Activated CD4-positive, alpha-beta memory T cell treated with anti-CD3 and anti-CD28 coated beads for 36 hours (primary cell): ENCODE measurements at places on chromosomes 7 and 10. TPM values are rescaled to one million over a fixed set of nuclear protein-coding genes. Genes with fewer than 3 reads are reported as not detected.
A peak's percentile ranks its signal among the peaks of the same experiment; 100 is the strongest.

EPHA1 gene
- 2.9 TPM for total RNA-seq

DNA sequence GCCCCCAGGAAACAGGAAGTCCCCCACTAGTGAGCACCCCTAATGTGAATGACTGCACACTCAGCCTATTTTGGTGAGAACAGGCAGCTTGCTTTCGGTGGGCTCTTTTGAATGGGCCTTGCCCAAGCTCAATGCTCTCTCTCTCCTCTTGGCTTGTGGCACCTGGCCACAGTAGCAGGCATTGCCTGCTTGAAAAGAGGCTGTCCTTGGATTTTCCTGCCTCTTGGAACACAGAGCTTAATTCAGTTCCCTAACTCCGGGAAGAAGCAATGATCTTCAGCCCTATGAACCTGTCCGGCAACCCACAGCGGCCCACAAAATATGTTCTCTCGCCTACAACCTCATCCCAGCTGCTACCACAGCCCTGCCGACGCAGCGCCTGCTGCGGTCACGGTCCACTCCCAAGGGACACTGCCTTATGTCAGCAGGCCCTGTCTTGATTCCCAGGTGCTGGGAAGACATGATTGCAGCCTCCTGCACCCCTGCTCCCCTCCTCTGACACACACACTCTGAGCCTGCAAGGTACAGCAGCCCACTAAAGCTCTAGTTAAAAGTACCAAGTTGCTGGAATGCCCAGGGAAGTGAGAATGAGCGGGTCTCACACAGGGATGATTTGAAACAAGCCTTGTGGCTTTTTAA is 715.5 kb upstream of the GALNT17 start:
- DNase-seq: no peak
- no peaks in the 10 kb centered on the region for H3K4me1 ChIP-seq
- H3K27me3 ChIP-seq: no peaks in the 10 kb centered on the region
- H3K4me3 ChIP-seq: no peak overlapping the region
- no peaks in the 10 kb centered on the region for H3K36me3 ChIP-seq
- H3K27ac ChIP-seq: no peak overlapping the region

PLXDC2 gene
- total RNA-seq: not detected

SYNPO2L gene
- not detected for total RNA-seq

CAMK1D gene
- total RNA-seq: 17.9 TPM

CUBN gene
- total RNA-seq: 0.24 TPM

DNA sequence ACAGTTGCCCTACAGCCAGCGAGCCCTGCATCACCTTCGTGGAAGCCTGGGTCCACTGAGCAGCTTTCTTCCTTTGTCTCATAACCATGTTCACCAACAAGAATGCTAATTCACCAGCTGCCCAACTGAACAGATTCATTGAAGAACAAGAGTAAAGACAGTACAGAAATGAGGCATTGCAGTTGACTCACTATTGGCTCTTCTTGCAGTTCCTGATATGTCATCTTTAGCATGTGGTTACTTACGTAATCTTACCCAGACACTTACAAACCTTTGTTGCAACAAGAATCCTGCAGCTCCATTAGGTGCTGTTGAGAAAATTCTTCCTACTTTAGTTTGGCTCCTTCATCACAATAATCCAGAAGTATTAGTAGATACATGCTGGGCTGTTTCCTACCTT is 174.0 kb upstream of the TPK1 start:
- no peaks in the 10 kb centered on the region for H3K4me1 ChIP-seq
- H3K27ac ChIP-seq: no peak overlapping the region

DNA sequence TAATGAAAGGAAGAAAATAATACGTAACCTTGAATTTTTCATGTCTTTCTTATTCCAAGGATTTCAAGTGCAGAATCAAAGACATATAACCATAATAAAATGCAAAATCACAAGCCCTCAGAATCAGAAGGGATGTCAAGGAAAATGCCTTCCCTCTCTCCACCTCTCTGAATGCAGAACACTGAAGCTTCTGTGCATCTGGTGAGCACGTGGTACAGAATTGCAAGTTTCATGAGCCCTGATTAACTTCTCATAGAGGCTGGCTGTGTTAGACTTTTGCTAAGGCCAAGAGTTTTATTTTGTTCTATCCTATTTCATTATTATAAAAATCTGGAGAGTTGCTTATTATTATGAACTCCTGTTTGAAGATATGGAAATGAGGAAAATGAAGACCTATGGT is 533.7 kb upstream of the POM121L12 start:
- H3K4me3 ChIP-seq: no peak overlapping the region
- H3K27me3 ChIP-seq: no peaks in the 10 kb centered on the region
- no peaks in the 10 kb centered on the region for H3K36me3 ChIP-seq
- no peak overlapping the region for H3K27ac ChIP-seq
- no peak for DNase-seq

TLL2 gene
- not detected for total RNA-seq

DDIT4 gene
- 637 TPM for total RNA-seq

DNA sequence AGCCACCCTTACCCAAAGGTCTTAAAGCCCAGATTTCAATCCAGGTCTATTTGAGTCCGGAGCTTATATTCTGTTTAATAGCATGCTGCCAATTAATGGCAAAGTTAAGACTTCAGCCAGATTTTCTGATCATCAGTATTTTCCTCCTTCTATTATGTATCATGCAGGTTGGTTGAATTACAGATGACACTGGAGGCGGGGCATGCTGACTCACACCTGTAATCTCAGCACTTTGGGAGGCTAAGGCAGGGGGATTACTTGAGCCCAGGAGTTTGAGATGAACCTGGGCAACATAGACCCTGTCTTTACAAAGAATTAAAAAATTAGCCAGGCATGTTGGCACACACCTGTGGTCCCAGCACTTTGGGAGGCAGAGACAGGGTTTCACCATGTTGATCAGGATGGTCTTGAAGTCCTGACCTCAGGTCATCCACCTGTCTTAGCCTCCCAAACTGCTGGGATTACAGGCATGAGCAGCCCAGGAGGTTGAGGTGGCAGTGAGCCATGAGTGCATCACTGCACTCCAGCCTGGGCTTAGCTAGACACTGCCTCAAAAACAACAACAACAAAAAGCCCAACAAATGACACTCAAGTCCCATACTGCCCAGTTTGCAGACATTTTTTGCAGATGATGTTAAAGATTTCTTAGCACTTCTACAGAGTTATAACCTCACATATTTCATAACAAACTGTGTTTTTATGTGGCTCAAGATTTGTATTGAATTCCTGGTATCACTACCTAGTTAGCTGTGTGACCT is 62.5 kb downstream of the MCU start:
- no peak overlapping the region for H3K4me3 ChIP-seq
- DNase-seq: no peak
- H3K27ac ChIP-seq: no peak overlapping the region
- H3K36me3 ChIP-seq: peaks cover 2% of the 10 kb centered on the region
- no peaks in the 10 kb centered on the region for H3K27me3 ChIP-seq

DNA sequence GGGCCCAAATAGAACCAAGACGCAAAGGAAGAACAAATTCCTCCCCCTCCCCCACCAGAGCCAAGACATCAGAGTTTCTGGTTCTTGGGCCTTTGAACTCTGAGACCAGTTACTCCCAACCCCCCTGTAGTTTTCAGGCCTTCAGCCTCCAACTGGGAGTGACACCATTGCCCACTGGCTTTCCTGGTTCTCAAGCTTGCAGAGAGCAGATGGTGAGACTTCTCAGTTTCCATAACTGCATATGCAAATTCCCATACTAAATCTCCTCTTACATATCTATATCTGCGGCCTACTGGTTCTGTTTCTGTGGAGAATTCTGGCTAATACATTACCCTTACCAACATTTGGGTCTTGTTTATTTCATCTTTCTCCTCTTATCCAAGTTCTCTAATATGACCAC is 762.9 kb downstream of the GRM8 start:
- no peaks in the 10 kb centered on the region for H3K27me3 ChIP-seq
- no peaks in the 10 kb centered on the region for H3K4me1 ChIP-seq
- DNase-seq: no peak
- H3K27ac ChIP-seq: no peak overlapping the region
- H3K4me3 ChIP-seq: no peak overlapping the region

- no peak overlapping the region for H3K27ac ChIP-seq
- H3K27me3 ChIP-seq: no peaks in the 10 kb centered on the region
- no peak for DNase-seq
- no peak overlapping the region for H3K4me3 ChIP-seq
- H3K36me3 ChIP-seq: no peaks in the 10 kb centered on the region
Measured at GRCh38 chr10:104988686-104989085, 347.6 kb downstream of the SORCS3 start.

DNA sequence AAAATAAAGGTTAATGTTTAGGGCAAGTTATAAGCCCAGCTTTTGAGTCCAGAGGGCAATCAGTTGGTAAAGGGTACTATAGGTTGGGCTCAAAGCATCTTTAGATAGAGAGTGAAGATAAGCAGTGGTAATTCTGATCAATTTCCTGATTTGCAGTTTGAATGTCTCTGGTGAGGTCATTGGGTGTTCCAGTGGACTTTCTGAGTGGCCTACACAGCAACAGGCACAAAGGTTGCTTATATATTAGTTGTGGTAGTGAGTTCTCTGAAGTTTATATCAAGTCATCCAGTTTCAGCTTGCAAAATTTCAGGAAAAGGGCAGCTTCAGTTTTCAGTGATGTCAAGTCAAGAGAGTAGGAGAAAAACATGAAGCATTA is 29.1 kb downstream of the GIMAP5 start:
- H3K4me3 ChIP-seq: no peak overlapping the region
- no peak overlapping the region for H3K27ac ChIP-seq
- H3K36me3 ChIP-seq: peaks cover 4% of the 10 kb centered on the region
- no peaks in the 10 kb centered on the region for H3K4me1 ChIP-seq
- DNase-seq: no peak

SYT15B gene
- total RNA-seq: 0.19 TPM

GRCh38 chr10:86970162-86970981 is 2.1 kb downstream of the ADIRF start:
- peak overlapping the region; percentile 58 for H3K4me3 ChIP-seq
- peaks cover 31% of the 10 kb centered on the region for H3K4me1 ChIP-seq
- H3K36me3 ChIP-seq: no peaks in the 10 kb centered on the region

- peaks cover 69% of the 10 kb centered on the region for H3K4me1 ChIP-seq
- H3K36me3 ChIP-seq: peaks cover 6% of the 10 kb centered on the region
- H3K27me3 ChIP-seq: no peaks in the 10 kb centered on the region
- peak; percentile 66 for DNase-seq
- peak overlapping the region; percentile 89 for H3K4me3 ChIP-seq
Measured at GRCh38 chr7:148700661-148701064, 2.0 kb downstream of the CUL1 start.

DNA sequence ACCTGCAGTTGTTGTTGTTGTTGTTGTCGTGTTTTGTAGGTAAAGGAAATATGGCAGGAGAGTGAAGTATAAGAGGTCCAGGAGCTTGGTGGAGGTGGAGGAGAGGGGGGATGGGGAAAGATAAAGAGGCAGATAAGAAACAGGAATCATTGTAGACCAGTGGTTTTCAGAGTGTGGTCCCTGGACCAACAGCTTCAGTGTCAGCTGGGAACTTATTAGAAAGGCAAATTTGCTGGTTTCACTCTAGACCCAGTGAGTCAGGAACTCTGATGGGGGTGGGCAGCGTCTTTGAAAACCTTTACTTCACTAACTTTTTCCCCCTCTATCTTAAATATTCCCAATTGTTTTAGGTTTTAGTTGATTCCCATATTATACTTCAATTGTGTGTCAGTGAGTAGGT is 241.5 kb downstream of the AUTS2 start:
- H3K27ac ChIP-seq: no peak overlapping the region
- no peak for DNase-seq
- no peaks in the 10 kb centered on the region for H3K27me3 ChIP-seq
- no peaks in the 10 kb centered on the region for H3K4me1 ChIP-seq

DNA sequence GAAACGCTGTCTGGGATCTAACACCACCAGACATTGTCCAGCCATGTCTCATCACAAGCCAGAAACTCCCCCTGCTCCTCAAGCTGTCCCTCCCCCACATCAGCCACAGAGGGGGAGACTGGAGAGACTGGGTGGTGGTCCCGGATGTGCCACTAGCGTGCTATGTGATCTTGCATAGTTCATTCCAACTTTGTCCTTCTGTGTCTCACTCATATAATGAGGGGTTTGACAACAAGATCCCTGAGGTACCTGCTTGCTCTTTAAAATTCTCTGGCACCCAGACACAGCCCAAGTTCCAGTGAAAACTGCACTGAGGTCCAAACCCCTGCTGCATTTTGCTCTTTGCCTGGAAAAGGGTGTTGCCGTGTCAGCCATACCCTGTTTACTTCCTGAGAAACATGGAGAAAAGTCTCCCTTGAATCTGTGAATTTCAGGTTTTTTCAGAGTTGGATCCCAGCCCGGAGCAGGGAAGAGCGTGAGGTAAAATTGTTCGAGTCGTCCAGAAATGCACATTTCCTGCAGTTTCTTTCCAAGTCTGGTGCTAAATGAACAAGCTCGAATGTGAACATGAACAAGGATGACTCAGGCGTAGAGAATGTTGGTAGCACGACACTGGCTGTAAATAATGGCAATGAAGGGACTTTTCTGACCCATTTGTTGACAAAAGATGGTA is 156.6 kb downstream of the CCDC3 start:
- H3K36me3 ChIP-seq: no peaks in the 10 kb centered on the region
- DNase-seq: no peak
- peaks cover 20% of the 10 kb centered on the region for H3K27me3 ChIP-seq
- no peaks in the 10 kb centered on the region for H3K4me1 ChIP-seq

PAPOLB gene
- total RNA-seq: not detected

- H3K36me3 ChIP-seq: no peaks in the 10 kb centered on the region
- DNase-seq: no peak
- H3K27me3 ChIP-seq: no peaks in the 10 kb centered on the region
Measured at GRCh38 chr7:36742911-36743775, 18.8 kb upstream of the AOAH start.

GRCh38 chr7:30920021-30920583 is 8.4 kb downstream of the AQP1 start:
- H3K4me3 ChIP-seq: no peak overlapping the region
- no peaks in the 10 kb centered on the region for H3K4me1 ChIP-seq
- H3K27me3 ChIP-seq: no peaks in the 10 kb centered on the region
- H3K36me3 ChIP-seq: no peaks in the 10 kb centered on the region
- H3K27ac ChIP-seq: no peak overlapping the region

DNA sequence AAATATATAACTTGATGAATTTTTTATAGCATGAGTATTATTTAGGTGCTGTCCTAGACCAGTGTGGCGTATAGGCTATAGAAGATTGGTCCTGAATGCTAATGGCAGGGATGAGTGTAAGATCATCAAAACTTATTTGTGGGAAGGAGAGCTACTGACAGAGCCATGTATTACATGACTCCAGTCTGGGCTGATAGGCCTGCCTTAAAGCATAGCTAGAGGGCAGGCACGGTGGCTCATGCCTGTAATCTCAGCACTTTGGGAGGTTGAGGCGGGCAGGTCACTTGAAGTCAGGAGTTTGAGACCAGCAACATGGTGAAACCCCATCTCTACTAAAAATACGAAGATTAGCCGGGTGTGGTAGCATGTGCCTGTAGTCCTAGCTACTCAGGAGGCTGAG is 198.1 kb upstream of the KLF14 start:
- H3K4me3 ChIP-seq: no peak overlapping the region
- H3K36me3 ChIP-seq: peaks cover 85% of the 10 kb centered on the region
- DNase-seq: no peak
- H3K27me3 ChIP-seq: no peaks in the 10 kb centered on the region
- peak overlapping the region; percentile 79 for H3K27ac ChIP-seq
- H3K4me1 ChIP-seq: peaks cover 93% of the 10 kb centered on the region

DENND10 gene
- 29.8 TPM for total RNA-seq

UCMA gene
- not detected for total RNA-seq

STEAP1B gene
- total RNA-seq: not detected
